ENCODE measurements at places on chromosomes 1 and 21. TPM values are rescaled to one million over a fixed set of nuclear protein-coding genes. Genes with fewer than 3 reads are reported as not detected.

GRCh38 chr1:25194572-25195020 is 37.7 kb downstream of the SYF2 start:
- no peaks in the 10 kb centered on the region for H3K4me1 ChIP-seq
- no peak overlapping the region for H3K4me3 ChIP-seq
- H3K27ac ChIP-seq = no peak overlapping the region
- no peaks in the 10 kb centered on the region for H3K36me3 ChIP-seq
- DNase-seq = no peak
- H3K27me3 ChIP-seq = no peaks in the 10 kb centered on the region

The OR6N1 gene
- total RNA-seq = 2.3 TPM

The UBASH3A gene
- 1.5 TPM for total RNA-seq

The WNT3A gene
- total RNA-seq = 10.1 TPM

The LYPD8 gene
- total RNA-seq = not detected

GRCh38 chr21:39334611-39335010 is 14.3 kb downstream of the HMGN1 start:
- H3K27ac ChIP-seq = no peak overlapping the region
- H3K36me3 ChIP-seq = no peaks in the 10 kb centered on the region
- no peaks in the 10 kb centered on the region for H3K4me1 ChIP-seq
- H3K27me3 ChIP-seq = no peaks in the 10 kb centered on the region
- no peak for DNase-seq

DNA sequence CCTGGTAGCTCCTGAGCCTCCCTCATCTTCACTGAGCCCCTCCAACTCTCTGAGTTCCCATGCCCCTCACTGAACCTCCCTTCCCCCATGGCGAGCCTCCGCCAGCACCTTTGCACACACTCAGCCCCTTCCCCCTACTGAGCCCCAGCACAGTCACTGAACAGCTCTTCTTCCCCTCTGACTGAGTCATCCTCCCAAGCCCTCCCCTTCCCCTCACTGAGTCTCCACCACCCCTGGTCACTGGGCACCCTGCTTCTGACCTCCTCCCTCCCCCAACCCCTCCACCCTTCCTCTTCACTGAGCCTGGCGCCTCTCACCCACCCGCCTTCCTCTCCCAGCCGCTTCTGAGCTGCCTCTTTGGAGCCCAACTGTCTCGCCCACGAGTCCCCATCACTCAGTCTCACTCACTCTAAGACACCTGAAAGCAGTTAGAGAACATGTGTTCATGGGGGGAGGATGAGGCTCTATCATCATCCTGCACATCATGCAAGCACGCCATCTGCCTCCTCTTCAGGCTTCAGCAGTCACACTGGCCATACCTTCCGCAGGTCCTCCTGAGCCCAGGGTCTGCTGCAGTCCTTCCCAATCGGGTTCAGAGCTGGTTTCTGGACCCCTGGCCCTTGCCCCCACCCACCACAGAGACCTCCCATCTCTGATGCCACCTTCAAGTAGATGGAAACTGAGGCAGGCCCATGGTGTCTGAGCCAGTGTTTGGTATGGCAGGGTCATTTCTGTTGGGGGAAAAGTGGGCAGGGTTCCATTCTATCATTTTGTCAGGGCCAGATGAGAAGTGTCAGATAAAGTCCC is 2.0 kb upstream of the TRNP1 start:
- H3K4me3 ChIP-seq = no peak overlapping the region
- no peak for DNase-seq
- peaks cover 20% of the 10 kb centered on the region for H3K4me1 ChIP-seq
- H3K36me3 ChIP-seq = no peaks in the 10 kb centered on the region

DNA sequence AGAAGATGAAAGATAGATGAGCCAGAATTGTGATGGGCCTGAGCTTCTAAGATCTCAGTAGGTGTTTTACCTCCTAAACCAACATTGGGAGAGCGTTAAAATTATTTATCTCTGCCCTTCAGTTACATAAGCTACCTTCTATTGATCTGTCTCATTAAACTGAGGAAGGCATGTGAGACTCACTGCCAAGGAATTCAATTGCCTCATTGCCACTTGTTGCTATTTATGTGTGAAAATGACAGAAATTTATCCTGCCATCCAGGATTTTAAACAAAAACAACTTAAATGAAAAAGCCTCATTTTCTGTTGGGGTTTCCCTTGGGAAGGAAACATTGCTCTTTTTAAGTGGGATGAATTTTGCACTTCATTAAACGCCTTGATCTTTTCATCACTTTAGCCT is 78.7 kb upstream of the RUNX1 start:
- no peaks in the 10 kb centered on the region for H3K4me1 ChIP-seq
- no peak overlapping the region for H3K27ac ChIP-seq
- H3K27me3 ChIP-seq = no peaks in the 10 kb centered on the region

DNA sequence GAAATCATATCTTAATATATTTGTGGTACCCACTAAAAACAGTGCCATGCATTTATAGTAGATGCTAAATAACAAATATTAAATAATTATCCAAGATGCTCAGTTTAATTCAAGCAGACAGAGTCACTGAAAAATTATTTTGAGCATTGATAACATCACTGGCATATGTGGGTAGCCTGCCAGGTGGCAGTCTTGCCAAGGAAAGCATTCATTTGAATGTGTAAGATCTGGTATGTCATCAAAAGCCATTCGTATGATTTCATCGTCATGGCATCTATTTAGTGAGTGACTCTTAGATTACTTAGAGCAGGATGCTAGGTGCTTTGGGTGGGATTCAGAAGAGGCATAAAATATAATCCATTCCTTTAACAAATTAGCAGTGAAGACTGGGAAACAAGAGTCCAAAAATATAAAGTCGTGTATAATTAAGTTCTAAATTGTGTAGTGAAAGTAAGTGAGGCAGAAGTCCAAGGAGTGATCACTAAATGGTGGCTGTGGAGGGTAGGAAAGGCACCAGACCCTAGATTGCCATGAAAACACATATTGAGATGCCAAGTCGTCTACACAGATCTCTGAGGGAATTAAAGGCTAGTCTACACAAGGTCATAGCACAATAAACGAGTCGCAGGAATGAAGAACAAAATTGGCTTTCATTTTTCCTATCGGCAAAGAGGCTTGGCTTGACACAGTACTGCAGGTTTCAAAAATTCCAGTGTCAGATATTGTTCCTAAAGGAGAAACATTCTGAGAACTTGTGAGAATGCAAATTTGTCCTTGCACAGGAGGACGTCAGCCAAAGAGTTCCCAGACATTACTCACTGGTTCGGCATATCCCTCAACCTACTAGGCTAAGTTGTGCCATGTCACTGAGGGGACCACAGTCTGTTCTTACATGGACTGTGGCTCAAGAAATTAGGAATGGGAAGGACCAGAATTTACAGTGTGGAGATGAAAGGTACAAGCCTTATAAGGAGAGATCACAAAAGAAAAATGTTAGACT is 130.8 kb downstream of the LYPLAL1 start:
- no peaks in the 10 kb centered on the region for H3K4me1 ChIP-seq
- no peak for DNase-seq
- H3K27me3 ChIP-seq = no peaks in the 10 kb centered on the region
- no peak overlapping the region for H3K4me3 ChIP-seq

The NBPF19 gene
- total RNA-seq = 18.0 TPM
